ENCODE measurements at places on chromosomes 12 and 14.

DNA sequence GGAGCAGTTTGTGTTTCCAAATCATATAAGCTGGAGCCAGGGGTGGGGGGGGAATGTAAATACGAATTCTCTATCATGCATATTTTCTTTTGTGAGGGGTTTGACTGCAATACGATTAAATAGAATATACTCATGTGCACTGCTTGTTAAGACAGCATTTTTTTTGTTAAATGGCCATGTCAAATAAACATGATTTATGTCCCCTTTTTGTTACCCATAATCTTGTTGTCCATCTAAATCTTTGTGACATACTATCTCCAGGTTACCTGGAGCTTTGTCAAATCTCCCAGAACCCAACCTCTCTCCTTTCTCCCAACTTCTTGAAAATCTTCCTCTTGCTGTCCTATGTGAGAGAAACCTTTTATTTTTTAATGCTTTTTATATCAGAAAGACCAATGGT, 233.1 kb downstream of the SLC25A21 start:
- DNase-seq = no peak

GRCh38 chr12:88579161-88579517, 1.1 kb downstream of the KITLG start:
- no peak for DNase-seq

GRCh38 chr14:54976316-54976715, 50.6 kb downstream of the WDHD1 start:
- DNase-seq = no peak

DNA sequence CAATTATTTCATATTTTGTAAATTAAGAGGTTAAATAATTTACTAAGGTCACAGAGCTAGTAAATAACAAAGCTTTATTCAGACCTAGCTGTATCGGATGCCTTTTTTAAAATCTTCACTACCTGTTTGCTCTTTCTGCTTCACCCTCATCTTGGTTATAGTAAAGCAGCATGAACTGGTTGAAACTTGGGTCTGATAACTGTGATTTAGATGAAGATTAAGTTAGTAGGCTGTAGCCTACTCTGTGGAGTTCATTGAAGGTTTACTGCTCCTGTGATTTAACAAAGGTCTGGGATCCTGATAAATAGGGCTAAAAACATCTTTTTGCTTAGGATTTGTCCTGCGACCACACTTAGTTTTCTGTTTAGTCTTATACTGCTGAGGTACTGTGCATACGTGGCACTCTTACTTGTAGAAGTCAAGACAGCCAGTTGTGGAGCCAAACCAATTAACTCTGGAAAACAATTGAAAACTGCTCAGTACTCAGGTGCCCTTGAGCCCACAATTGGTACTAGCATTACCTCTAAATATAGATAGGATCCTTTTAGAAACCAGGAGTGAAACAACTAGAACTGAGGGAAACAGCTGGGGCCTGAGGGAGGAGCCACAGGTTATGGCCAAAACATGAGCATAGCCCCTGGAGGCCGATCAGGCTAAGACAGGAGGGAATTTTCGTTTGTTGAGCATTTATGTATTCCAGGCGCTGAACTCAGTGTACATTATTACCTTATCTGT, 2.3 kb downstream of the SPATS2 start:
- no peak for DNase-seq

- no peak for DNase-seq
Measured at GRCh38 chr14:54532111-54533012, 22.7 kb downstream of the CGRRF1 start.

- no peak for DNase-seq
Measured at GRCh38 chr12:53493610-53494391, 5.5 kb downstream of the MAP3K12 start.

DNA sequence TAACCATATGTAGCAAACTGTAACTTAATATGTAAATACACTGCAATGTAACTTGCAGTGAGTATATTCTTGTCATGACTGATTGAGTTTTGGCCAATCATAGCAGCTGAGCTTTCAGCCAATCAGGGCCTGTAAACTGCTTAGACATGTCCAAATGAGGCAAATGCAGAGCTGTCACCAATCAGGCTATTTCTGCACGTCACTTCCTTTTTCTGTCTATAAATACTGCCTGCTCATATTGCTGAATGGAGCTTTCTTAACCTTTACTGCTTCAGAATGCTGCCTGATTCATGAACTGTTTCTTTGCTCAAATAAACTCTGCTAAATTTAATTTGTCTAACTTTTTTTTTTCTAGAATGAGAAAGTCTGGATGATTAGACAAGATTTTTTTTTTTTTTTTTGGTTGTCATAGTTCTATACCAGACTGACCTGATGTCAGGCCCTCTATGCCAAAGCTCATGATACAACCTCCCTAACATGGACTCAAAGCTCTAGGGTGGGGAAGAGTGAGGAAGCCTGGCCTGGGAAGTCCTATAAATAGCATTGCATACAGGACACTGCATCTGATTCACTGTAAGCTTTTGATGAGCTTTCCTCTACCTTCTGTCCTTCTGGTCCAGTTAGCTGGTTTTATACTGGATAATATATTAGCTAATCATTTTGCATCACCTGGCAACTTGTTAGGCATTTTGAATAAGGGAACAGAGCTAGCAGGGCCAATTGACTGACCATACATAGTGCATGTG, 12.0 kb downstream of the MGP start:
- DNase-seq = no peak

- no peak for DNase-seq
Measured at GRCh38 chr14:90604356-90604755, 207.5 kb downstream of the CALM1 start.

DNA sequence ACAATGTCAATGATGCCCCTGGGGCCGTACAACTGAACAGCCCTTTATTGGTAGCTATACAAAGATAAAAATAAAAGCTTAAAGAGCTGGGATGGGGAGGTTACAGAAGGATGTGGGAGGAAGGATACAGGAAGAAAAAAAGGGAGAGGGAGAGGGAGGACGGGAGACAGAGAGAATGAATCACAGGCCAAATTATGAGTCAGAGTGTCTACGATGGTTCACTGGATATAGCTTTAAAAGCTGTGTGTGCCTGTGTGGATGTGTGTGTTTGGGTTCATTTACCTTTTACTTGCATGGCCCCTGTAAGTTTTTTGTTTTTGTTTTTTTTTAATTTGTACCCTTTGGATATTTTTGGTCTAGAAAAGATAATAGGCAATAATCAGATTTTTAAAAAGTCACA, 111.9 kb downstream of the CCDC60 start:
- no peak for DNase-seq

GRCh38 chr14:95409477-95410272, 90.0 kb upstream of the CLMN start:
- DNase-seq = no peak

DNA sequence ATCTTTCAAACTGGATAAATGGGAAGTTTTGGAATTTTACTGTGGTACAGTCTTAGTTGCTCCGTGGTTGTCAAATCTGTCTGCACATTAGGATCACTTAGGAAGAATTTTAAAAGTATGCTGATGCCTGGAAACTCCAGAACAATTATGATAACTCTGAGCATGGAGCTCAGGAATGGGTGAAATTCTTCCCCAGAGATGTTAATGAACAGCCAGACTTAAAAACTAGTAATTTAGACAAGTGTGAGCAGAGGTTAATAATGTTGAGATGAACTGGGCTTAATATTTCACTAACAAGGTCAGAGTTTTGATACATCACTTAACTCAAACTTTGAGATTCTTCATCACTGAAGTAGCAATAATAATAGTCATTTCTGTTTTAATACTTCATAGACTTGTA, 94.5 kb downstream of the NTS start:
- no peak for DNase-seq

- DNase-seq = no peak
Measured at GRCh38 chr12:107105410-107105703, 12.0 kb upstream of the CRY1 start.

GRCh38 chr14:30869551-30870155, 4.7 kb upstream of the COCH start:
- no peak for DNase-seq

DNA sequence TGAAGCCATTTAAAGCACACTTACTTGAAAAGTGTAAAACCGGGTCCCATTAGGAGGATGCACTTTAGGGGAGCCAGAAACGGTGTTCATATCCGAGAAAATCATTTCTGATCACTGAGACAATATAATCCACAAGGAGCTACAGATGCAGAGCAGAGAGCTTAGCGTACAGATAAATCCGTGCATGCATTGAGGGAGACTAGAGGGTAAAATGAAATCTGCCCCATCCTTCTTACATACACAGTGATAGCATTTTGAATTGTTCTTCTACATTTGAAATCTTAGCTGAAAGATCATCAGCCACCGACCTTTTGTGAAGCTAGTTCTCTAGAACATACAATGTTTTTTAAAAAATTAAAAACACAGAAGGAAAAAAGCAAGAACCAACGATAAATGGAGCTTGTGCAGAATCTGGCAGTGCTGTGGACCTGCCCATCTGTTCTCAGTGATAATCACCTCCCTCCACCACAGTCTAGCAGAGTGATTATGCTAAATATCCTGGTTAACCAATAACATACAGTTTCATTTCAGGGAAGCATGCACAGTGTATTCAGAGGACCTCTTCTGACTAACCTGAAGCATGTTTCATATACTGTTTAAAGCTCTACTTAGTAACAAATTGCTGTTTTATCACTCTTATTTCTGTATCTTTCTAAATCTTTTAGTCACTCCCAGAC, 161.1 kb downstream of the PPFIA2 start:
- no peak for DNase-seq

GRCh38 chr12:93982771-93983315, 165.5 kb upstream of the PLXNC1 start:
- DNase-seq = no peak

GRCh38 chr14:96189281-96189711, 15.3 kb upstream of the BDKRB2 start:
- DNase-seq = no peak

DNA sequence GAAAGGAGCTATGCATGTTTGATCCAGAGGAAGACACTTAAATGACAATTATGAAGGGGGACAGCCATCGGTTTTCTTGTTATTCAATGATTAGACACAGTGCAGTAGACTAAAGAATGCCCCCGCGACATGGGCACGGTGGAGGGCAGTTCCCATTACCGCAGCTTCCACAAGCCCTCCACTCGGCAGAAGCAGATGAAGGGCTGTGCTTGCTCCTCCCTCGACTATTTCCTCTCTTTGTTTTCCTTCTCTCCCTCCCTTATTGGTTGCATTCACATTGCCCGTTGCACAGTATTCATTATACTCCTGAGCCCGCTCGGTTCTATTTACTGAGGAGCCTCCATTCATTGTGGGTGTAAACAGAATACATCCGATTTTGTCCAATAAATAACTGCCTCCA, 138.8 kb upstream of the RASSF8 start:
- no peak for DNase-seq

Data from stimulated activated CD8-positive, alpha-beta memory T cell treated with anti-CD3 and anti-CD28 coated beads, Interleukin-4, amount 100 ng/mL, for 1 hour (primary cell).